HAP-1 (cell line): ENCODE measurements at places on chromosomes 2 and 18.

DNA sequence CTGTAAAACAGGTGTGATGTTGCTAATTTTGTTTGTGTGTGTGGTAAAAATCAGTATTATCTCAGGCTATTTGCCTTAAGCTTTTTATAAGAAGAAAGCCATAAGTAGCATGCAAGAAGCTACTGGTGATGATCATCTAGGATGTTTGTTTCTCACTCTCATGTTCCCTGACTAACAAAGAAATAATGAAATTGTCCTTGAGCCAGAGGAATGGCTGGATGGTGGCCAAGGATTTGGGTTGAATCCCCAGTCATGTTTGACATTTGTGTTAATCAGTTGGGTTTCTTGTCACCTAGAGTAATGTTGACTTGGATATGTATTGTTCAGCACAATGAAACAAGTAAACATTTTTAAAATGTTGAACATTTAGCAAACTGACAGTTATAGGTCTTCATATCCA, 496.8 kb upstream of the ZEB2 start:
- no peak for DNase-seq

DNA sequence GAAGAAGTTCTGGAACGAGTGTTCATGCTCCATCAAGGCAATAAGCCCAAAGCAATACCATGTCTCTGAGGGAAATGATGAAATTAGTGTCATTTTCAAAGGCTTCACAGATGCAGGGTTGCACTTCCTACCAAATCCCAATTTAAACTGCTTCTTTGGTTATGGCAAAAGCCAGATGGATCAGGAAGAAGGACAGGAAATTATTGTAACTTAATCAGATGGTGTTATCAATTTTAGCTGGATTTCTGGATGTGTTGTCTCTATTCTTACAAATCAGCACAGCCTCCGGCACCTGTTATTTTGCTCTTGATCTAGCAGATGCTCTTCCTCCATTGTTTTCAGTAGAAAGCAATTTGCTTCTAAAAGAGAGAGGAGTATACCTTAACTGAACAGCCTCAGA, 693.4 kb downstream of the SOCS6 start:
- no peak for DNase-seq

GRCh38 chr2:128396500-128396891, 77.8 kb upstream of the HS6ST1 start:
- DNase-seq: peak; percentile 32

GRCh38 chr2:106115665-106116064, 78.4 kb downstream of the UXS1 start:
- no peak for DNase-seq

DNA sequence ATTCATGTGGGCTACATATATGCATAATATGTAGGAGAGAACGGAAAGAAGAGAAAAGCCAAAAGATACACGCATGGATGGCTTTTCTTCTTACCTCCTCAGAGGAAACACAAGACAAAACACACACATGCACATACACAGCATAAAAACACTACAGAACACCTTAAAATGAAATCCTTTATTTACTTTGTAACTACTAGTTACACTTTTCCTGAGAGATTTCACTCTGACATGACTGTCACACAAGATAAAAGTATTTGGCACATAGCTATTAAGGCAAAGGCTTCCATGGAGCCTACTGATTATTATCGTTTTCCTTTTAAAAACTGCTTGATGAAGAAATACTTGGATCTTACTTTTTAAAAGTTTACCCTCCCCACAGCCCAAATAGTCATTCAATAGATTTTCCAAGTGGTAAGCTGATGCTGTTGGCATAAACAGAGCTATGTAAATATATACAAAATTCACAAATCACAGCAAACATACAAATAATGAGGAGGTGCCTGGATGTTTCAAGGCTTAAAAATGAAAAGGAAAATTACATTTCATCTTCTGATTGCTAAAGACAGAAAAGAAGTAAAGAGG, 8.6 kb downstream of the ZEB2 start:
- DNase-seq: no peak

DNA sequence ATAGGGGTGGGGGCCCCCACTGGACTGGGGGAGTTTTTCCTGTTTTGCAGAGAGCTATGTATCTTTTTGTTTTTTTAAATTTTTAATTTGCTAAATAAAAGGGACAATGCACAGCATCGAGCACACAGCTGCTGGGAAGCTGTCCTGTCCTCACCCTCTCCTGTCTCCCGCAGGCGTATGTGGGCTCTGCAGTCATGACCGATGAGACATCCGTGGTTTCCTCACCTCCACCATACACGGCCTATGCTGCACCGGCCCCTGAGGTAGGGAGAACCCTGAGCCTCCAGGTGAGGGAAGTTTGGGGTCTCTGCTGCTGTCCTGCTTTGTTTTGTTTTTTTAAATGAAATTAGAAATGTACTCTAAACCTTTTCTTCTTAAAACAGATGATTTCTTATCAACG, 27.6 kb downstream of the PLEKHB2 start:
- no peak for DNase-seq

- DNase-seq: no peak
These were observed 70.7 kb downstream of the HDAC4 start for GRCh38 chr2:239329972-239330572.

DNA sequence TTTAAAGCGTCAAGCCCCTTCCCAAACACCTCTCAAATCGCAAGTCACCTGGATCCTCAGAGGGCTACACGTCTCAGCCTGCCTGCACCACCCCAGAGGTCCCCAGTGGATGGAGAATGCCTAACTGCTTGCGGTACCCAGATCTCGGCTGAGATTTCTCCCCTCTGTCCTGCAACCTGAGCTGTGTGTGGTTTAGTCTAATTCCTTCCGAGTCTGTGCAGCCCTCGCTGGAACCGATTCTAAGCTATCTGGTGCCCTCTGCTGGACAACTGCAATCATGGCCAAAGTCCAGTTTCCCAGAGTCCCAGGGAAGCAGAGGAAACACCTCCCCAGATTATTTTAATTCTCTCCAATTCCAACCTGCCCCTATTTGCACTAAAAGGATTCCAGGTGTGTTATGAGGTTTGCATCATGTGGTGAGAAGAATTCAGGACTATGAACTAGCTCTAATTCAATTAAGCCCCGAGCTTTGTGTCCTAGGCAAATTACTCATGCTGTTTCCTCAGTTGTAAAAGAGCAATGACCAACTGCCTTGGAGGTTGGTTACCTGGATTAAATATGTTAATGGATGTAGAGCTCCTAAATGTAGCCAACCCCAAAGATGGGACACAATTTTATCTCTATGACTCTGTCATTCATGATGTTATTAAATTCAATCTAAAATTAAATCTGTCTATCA, 276.1 kb upstream of the NCKAP5 start:
- peak; percentile 32 for DNase-seq

GRCh38 chr2:197878792-197879191, 74.4 kb downstream of the PLCL1 start:
- DNase-seq: no peak
